ENCODE measurements at places on chromosomes 1 and 21. TPM values are rescaled to one million over a fixed set of nuclear protein-coding genes. Genes with fewer than 3 reads are reported as not detected.
A peak's percentile ranks its signal among the peaks of the same experiment; 100 is the strongest.

GRCh38 chr1:210598135-210598652 is 269.5 kb downstream of the HHAT start:
- no peak for DNase-seq
- no peaks in the 10 kb centered on the region for H3K36me3 ChIP-seq
- H3K27ac ChIP-seq, result no peak overlapping the region
- H3K4me3 ChIP-seq, result no peak overlapping the region
- H3K27me3 ChIP-seq, result no peaks in the 10 kb centered on the region

The CFAP141 gene
- not detected for total RNA-seq

DNA sequence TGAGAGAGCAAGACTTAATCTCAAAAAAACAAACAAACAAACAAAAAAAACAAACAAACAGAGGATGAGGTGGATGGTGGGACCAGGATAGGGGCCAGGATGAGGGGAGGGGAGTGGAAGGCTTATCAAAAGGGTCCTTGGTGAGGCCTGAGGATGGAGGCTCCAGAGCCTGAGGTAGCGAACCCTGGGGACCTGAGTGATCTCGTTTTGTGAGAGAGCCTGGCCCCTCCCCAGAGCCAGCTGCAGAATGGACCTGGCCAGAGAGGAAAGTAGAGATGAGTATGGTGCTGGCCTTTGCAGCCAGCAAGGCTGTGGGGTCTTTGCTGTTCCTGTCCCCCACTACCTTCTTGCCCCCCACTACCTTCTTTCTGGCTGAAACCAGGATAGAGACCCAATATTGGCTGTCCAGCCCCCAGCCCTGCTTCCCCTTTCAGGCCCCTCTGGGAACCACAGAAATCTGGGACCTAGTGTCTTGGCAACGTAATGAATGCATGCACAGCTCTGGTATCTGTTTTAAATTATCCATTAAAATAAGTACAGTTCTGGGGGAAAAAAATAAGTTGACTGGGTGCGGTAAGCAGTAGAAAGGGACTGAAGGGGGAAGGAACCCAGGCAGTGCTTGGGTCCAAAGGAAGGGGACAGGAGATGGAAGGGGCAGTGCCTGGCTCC is 1.1 kb upstream of the LMNA start:
- H3K36me3 ChIP-seq, result peaks cover 4% of the 10 kb centered on the region
- peaks cover 11% of the 10 kb centered on the region for H3K27me3 ChIP-seq
- peak overlapping the region; percentile 77 for H3K27ac ChIP-seq
- no peak for DNase-seq
- H3K4me1 ChIP-seq, result peaks cover 41% of the 10 kb centered on the region

The SPRR2A gene
- not detected for total RNA-seq

DNA sequence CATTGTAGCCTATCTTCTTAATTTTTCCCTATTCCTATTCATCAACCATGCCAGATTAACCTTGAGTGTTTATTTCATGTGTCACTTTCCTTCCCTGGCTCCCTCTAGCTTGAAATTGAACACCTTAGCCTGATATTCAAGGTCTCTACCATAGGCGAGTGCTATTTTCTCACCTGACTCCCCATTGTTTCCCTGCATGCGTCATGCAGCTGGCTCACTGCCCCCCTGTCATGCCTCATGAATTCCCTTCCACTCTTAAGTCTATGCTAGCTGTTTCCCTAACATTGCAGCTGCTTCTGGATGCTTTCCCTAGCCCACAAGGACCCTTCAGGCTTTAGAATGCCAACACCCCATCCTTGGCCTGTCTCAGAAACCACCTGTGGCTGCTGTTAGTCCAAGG is 56.7 kb upstream of the CD1D start:
- peaks cover 3% of the 10 kb centered on the region for H3K4me1 ChIP-seq
- no peak overlapping the region for H3K27ac ChIP-seq
- DNase-seq, result no peak
- H3K27me3 ChIP-seq, result peaks cover 16% of the 10 kb centered on the region
- H3K36me3 ChIP-seq, result no peaks in the 10 kb centered on the region

The KCNK1 gene
- total RNA-seq, result not detected

GRCh38 chr1:205774198-205775014 is 876 bp downstream of the RAB29 start:
- peaks cover 56% of the 10 kb centered on the region for H3K36me3 ChIP-seq
- peaks cover 66% of the 10 kb centered on the region for H3K4me1 ChIP-seq
- peak overlapping the region; percentile 93 for H3K4me3 ChIP-seq
- peak; percentile 36 for DNase-seq
- peak overlapping the region; percentile 98 for H3K27ac ChIP-seq
- no peaks in the 10 kb centered on the region for H3K27me3 ChIP-seq

DNA sequence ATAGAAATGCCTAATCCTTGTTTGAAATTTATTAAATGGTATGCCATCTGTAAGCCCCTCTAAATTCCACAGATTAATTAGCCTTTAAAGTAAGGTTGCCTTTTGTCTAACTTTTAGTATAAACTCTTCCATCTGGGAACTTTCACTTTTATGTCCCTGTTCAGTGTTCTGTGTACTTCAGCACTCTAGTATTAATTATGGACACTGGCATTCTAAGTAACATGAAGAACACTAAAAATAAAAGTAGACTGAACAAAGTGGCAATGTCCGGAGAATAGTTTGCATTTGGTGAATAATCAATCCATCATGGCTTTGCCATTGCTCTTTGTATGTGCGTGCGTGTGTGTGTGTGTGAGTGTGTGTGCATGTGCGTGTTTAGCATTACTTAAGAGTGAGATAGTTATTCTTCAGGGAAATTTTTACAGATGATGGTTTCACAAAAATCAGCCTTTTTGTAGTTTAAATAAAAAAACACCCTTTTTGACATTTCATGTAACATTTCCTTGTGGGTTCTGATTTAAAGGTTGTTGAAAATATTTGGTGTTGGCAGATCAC is 51.1 kb downstream of the ATF6 start:
- H3K4me3 ChIP-seq, result no peak overlapping the region
- no peaks in the 10 kb centered on the region for H3K4me1 ChIP-seq
- peaks cover 62% of the 10 kb centered on the region for H3K36me3 ChIP-seq
- no peak overlapping the region for H3K27ac ChIP-seq

- DNase-seq, result no peak
- H3K4me3 ChIP-seq, result no peak overlapping the region
- H3K27ac ChIP-seq, result no peak overlapping the region
Observed at GRCh38 chr1:31752258-31752657, 11.9 kb downstream of the ADGRB2 start.

The TDRD10 gene
- total RNA-seq, result not detected

GRCh38 chr1:41874151-41874719 is 44.5 kb downstream of the HIVEP3 start:
- no peaks in the 10 kb centered on the region for H3K36me3 ChIP-seq
- H3K27me3 ChIP-seq, result no peaks in the 10 kb centered on the region
- no peak for DNase-seq
- no peak overlapping the region for H3K27ac ChIP-seq
- H3K4me3 ChIP-seq, result no peak overlapping the region
- peaks cover 9% of the 10 kb centered on the region for H3K4me1 ChIP-seq

The RBM11 gene
- total RNA-seq, result 1.6 TPM

DNA sequence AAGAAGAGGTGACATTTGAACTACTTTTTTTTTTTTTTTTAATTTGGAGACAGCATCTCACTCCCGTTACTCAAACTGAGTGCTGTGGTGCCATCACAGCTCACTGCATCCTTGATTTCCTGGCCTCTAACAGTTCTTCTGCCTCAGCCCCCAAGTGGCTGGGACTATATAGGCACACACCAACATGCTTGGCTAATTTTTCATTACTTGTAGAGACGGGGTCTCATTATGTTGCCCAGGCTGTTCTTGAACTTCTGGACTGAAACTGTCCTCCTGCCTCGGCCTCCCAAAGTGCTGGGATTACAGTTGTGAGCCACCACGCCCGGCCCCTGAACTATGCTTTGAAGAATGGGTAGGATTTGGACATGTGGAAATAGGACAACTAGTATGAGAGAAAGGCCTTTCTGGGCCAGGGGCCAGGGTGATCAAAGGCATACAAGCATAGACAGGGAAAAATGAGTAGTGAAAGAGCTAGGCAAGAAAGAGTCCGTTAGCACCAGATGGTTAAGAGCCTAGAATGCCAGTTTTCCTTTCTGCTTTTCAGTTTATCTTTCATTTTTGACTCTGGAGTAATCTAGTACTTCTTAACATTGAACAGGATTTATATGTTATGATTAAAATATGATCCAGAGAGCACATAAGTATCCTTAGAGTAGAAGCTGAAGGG is 6.3 kb downstream of the RABGAP1L start:
- H3K36me3 ChIP-seq, result peaks cover 18% of the 10 kb centered on the region
- H3K4me3 ChIP-seq, result peak overlapping the region; percentile 12
- H3K4me1 ChIP-seq, result peaks cover 93% of the 10 kb centered on the region
- no peak for DNase-seq

The CFAP74 gene
- not detected for total RNA-seq

The LAX1 gene
- total RNA-seq, result 12.0 TPM

DNA sequence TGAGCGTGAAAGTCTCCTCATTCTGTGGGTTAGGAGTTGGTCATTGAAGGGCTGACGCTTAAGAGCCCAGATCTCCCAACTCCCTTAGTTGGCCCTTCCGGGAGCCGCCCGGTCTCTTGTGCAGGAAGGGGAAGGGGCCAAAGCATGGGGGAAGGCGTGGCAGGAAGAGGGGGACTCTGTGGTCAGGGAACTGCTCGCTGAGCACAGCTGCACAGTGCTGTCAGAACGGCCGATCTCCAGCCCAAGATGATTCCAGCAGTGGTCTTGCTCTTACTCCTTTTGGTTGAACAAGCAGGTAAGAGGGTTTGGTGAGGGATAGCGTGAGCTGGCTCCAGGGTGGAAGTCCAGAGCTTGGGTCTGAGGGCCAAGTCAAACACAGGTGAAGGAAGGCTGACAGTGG is at the start of gene FCER1G:
TSS of gene FCER1G (plus strand) at position 220 of the 400 bp plus-strand sequence. CDS start at position 247, 27 bp downstream.
- H3K4me1 ChIP-seq, result peaks cover 23% of the 10 kb centered on the region
- no peak within 1 kb of the TSS for H3K4me3 ChIP-seq
- DNase-seq, result no peak
- H3K36me3 ChIP-seq, result peaks cover 50% of the 10 kb centered on the region
- H3K27me3 ChIP-seq, result peaks cover 8% of the 10 kb centered on the region
- H3K27ac ChIP-seq, result no peak within 1 kb of the TSS

GRCh38 chr1:101268893-101269292 is 32.1 kb downstream of the S1PR1 start:
- H3K4me3 ChIP-seq, result no peak overlapping the region
- H3K27me3 ChIP-seq, result no peaks in the 10 kb centered on the region
- no peaks in the 10 kb centered on the region for H3K36me3 ChIP-seq
- no peak overlapping the region for H3K27ac ChIP-seq
- peaks cover 15% of the 10 kb centered on the region for H3K4me1 ChIP-seq

DNA sequence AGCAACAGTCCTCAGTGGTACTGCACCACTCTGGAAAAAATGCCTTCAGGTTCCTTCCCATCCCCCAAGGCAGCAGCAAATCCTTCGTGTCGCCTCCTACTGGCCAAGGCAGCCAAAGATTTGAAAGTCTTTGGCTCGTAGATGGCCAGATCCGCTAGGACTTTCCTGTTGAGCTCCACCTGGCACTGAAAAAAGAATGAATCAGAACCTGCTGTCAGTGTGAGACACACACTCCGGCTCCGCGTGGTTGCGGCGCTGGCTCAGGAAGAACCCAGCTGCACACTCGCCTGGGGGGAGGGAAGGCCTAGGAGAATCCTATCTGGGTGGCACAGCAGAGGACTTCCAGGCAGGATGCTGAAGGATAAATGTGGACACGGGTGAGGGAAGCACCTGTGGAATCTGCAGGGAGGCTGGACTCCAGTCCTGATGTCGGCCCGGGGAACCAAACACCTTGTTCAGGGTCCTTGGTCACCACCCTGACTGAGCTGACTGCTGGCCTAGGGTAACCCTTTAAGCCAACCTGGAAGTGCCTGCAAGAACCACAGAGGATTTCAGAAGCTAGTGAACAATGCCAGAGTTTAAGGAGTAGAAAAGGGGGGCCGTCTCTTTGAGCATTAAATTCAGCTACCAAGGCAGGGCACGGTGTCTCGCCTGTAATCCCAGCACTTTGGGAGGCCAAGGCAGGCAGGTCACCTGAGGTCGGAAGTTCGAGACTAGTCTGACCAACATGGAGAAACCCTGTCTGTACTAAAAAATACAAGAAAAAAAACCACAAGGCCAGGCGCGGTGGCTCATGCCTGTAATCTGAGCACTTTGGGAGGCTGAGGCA is 3.2 kb upstream of the CCNL2 start:
- peaks cover 75% of the 10 kb centered on the region for H3K36me3 ChIP-seq
- peaks cover 55% of the 10 kb centered on the region for H3K4me1 ChIP-seq

GRCh38 chr1:64231654-64232053 is 28.2 kb downstream of the UBE2U start:
- H3K27ac ChIP-seq, result no peak overlapping the region
- no peak for DNase-seq
- H3K4me1 ChIP-seq, result no peaks in the 10 kb centered on the region
- H3K27me3 ChIP-seq, result peaks cover 7% of the 10 kb centered on the region

The RIIAD1 gene
- not detected for total RNA-seq
